ENCODE measurements at places on chromosomes 11 and 22. TPM values are rescaled to one million over a fixed set of nuclear protein-coding genes. Genes with fewer than 3 reads are reported as not detected.

ACTN3 gene
- 0.71 TPM for total RNA-seq

FAM181B gene
- 3.7 TPM for total RNA-seq

CDCA5 gene
- total RNA-seq: 0.71 TPM

OR52I1 gene
- total RNA-seq: 0.13 TPM

RASD2 gene
- total RNA-seq: 0.45 TPM

TRIM44 gene
- total RNA-seq: 60.1 TPM

OR10AG1 gene
- not detected for total RNA-seq

PATL1 gene
- 37.4 TPM for total RNA-seq

LRRC10B gene
- 0.98 TPM for total RNA-seq

POTEH gene
- total RNA-seq: not detected

OSM gene
- 6.4 TPM for total RNA-seq

HRAS gene
- 45.2 TPM for total RNA-seq
